ENCODE measurements at places on chromosomes 1 and 21.

DNA sequence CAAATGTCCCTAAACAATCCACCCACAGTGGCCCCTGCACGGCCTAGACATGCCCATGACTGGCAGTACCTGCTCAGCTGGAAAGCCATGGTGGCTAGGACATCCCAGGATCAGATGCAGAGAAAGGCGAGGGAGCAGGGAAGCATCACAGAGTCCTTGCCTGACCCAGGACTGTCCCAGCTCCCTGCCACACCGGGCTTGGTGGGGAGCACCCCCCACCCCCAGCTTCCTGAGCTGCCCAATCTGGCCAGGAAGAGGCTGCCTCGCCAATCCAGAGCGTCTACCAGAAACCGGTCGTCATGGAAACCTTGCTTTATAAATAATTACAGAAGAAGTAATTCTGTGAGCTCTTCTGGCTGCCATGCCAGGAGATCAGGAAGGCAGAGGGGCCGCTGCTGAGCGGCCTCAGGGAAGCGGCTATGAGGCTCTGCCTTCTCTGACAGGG lies 34.8 kb downstream of the ACOT7 start:
- DNase-seq: no peak

DNA sequence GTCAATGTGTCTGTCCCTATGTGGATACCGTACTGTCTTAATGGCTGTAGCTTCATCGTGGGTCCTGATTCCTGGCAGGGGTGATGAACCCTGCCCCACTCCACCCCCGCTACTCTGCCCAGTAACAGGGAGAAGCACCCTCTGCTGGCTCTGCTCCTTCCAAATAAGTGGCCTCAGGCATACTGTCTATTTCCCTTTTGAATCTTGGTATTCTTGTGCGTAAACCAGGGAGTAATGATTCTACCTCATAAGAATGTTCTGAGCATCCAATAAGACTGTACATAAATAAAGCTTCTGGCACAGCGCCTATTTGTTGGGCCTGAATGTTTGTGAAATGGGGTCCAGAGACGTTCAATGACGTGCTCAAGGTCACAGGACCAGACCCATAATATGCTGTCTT lies 35.2 kb upstream of the CTPS1 start:
- DNase-seq: no peak

DNA sequence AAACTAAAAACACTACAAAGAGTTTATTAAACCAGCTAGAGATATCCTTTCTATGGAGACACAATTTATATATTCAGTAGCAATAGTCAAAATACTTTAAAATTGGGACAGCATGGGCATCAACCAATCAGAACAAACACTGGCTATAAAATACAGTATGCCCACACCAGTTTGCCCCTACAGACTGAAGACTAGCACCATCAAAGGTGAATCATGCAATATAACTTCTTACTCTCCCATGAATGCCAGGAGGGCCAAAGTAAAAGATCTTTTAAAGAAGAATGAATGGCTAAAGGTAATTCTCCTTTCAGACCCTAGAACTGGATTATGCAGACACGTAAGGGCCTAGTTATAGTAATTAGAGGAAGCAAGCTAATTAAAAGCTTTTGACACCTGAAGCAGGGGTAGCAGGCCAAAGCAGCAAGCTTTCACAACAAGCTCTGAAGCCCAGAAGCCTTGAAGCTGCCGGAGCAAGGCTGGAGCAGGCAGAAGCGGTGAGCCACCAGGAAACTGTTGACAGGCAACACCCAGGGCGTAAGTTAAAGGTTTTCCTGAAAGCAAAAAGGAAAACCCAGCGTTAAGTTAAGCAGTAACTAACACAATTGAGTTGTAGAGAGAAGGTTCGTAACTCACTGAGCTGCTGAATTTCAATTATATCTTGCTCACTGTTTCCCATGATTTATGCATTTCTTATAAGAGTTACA lies 99.3 kb downstream of the CDC42BPA start:
- DNase-seq: no peak

- no peak for DNase-seq
These were observed 87.1 kb downstream of the BCAR3 start for GRCh38 chr1:93594603-93594880.

- DNase-seq: no peak
These were observed 19.5 kb downstream of the FBLIM1 start for GRCh38 chr1:15777909-15778707.

DNA sequence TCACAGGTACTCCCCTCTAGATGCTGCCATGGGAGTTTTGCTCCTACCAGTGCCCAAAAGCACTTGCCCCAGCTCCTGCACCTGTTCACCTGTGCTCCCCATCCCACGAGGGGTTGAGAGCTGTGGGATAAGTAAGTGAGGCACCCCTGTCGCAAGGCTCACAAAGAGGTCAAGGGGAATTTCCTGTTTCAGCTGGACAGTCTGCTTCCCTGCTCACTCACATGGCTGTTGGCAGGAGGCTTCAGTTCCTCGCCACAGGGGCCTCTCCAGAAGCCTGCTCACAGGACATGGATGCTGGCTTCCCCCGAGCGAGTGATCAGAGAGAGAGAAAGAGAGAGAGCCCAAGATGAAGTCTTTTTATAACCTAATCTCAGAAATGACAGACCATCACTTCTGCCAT lies 8.7 kb upstream of the NCMAP start:
- no peak for DNase-seq

DNA sequence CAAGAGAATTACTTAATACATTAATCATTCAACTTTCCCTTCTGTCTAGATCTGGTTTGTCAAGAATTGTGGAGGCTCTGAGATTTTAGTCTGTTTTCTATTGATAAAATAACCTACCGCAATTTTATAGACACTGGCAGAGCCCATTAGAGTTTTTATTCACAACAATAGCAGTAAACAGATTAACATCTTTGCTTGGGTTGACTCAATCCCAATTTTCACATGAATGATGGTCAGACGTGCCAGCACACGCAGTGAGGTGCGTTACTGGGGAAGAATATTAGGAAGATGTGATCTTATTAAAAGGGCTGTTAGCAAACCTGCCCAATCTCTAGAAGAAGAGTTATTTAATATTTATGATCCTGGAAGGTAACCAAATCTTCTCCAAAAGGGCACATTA lies 736.6 kb downstream of the MRPL39 start:
- no peak for DNase-seq

DNA sequence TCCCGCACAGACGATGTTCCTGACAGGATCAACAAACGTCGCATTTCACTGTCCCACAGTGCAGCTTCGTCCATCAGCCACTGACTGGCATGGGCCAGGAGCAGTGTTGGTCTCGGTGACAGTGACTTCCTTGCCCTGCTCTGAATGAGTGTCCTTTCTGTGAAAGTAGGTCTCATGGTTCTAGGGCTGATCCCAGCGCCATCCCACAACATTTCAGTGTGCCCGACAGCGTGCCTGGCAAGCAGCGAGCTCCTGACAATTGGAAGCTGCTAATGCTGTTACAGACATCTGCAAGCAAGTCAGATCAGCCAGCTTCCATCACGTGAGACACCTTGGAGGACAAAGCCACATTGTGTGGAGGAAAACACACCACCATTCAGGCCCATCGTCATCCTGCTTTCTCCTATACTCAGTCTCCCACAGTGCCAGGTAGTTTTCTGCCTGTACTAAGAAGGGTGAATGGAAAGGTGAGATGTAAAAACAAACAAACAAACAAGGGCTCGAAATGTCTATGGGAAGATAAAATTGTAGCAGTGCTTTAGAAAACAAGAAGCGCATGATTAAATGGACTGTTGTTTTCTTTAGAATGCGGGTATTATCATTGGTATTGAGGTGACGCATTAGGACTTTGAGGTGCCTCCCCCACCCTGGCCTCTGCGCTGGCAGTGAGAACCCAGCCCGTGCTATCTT lies 21.9 kb downstream of the ERRFI1 start:
- no peak for DNase-seq

DNA sequence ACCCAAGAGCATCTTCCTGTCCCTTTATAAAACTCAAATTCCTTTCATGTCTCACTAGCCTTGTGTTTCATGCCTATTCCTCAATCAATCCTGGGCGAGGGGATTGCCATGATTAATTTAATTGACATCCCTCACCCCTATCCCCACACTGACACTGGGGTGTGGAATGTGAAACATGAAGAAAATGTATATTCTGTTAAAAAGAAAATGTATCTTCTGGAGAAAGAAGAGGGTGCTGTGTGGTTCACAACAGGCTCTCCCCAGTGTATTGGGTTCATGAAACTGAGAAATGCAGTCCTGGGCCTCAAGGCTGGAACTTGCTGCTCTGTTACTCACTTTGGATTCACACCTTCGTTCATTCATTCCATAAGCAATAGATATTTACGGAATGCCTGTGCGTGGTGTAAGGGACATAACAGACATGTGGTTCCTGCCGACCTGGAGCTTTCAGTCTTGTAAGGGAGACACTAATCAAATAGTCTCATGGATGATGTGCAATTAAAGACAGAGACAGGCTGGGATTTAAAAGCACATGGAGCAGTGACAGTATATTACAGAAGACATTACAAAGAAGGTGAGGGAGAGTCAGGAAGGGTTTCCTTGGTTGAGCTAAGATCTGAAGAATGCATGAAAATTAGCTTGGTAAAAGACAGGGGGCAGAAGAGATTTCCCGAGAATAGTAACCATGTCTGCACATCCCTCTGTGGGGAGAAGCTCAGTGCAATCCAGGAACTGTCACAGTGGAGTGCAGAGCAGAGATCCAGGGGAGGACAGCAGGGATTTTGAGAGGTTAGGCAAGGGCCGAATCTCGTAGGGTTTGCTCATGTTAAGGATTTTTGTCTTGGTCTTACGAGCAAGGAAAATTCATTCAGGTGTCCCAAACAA lies 32.1 kb downstream of the SERTAD4 start:
- no peak for DNase-seq

GRCh38 chr1:111499026-111499785 lies 4.2 kb downstream of the ADORA3 start:
- DNase-seq: no peak

- DNase-seq: no peak
These were observed 11.1 kb upstream of the PDE9A start for GRCh38 chr21:42642219-42642745.

DNA sequence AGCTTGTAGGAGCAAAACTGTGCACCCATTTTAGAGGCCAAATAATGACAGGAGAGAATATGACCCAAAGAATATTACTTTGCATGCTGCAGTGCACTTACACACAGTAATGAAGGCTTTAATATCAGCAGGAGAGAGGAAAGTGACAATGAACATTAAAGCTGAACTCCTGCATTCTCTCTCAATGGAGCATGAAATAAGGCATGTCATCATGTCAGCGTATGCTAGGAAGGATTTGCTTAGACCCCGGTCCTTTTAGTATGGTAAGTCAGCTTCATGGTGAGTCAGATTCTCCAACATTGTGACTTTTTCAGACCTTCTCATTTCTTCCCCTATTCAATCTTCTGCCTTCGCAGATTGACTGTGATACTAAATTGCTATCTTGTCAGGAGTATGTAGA lies 210.7 kb upstream of the TMPRSS15 start:
- DNase-seq: no peak

DNA sequence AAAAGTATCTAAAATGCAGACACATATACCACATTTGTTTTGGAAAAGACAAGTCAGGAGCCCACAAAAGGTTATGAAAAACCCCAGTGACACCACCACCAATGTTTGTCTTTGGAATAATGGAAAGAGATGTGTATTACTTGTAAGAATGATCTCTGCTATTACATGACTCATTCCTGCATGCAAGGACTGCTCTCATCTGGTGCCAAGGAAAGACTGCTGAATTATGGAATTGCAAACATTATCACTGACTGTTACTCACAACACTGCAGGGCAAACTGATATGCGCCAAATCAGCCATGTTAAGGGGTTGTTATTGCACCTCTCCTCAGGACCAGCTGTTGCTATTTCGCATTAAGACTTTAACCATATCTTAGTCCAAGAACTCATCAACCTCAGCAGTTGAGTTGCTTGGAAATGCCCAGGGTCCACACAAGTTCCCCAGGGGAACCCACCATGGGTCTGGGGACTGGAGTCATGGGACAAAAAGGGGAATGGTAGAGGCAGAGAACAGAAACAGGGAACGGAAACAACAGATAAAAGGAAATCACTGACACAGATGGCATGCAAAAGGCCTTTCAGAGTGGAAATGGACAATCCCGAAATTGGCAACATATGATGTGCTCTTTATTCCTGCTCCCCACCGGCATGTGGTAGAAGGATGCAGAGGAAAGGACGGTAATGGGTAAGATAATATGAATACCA lies 34.4 kb downstream of the CAPZB start:
- no peak for DNase-seq

- DNase-seq: no peak
These were observed 76.3 kb downstream of the KRTAP19-8 start for GRCh38 chr21:30962013-30962412.

DNA sequence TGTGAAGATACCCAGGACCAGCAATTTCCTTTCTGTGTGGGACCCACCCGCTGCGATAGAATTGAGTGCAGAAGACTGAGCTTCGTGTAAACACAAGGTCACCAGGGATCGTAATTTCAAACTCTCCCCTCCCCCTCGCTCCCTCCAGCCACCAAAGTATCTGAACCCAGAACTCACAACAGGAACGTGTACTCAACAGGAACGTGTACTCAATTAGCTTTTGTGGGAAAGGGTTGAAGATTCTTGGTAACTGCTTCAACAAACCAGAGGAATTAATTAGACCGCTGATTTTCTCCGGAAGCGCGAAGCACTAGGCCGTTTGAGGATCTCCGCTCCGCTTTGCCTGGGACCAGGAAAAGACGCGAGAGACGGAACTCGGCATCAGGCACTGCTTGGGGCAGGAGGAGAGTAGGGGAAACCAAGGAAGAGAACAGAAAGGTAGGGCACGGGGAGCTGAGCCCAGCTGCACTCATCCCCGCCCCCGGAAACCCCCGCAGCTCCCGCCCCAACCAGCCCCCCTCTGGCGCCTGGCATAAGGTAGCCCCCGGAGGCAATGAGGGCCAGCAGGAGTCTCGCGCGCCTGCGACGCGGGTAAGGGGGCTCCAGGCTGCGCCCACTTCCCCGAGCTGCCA lies 453 bp downstream of the DRAM2 start:
- DNase-seq: no peak

DNA sequence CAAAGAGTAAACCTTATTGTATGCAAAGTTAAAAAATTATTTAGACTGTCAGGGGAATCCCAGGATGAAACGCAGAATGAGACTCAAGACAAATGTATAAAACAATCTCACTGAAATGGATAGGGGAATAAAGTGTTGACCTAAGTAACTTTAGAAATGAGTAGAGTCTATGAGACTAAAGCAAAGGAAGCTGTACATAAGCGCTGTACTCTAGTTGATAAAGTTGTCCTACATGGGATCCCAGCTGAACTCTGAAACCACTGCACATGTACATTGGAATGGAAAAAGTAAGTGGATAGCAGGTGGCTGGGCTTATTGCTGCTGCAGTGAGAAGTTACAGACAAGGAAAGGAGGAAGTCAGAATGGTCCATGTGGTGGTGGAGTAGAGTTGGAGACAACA lies 18.7 kb downstream of the MMEL1 start:
- no peak for DNase-seq

- DNase-seq: no peak
These were observed 29.3 kb upstream of the RD3 start for GRCh38 chr1:211521102-211521815.

All from omental fat pad (tissue), 4 donors.